ENCODE measurements at places on chromosomes 11 and 22. TPM values are rescaled to one million over a fixed set of nuclear protein-coding genes. Genes with fewer than 3 reads are reported as not detected.

Gene TMEM25
- 23.1 TPM for total RNA-seq

Gene NPTXR
- total RNA-seq, result 5.6 TPM

Gene MCHR1
- total RNA-seq, result not detected

Gene BSCL2
- total RNA-seq, result 48.7 TPM

Gene TRIM6
- not detected for total RNA-seq

Gene KRTAP5-9
- not detected for total RNA-seq

- peak; percentile 67 for DNase-seq
These were observed 8.3 kb upstream of the HTR3B start for GRCh38 chr11:113896156-113896879.

- no peak for DNase-seq
These were observed 36.0 kb downstream of the CD6 start for GRCh38 chr11:61007383-61007955.

DNA sequence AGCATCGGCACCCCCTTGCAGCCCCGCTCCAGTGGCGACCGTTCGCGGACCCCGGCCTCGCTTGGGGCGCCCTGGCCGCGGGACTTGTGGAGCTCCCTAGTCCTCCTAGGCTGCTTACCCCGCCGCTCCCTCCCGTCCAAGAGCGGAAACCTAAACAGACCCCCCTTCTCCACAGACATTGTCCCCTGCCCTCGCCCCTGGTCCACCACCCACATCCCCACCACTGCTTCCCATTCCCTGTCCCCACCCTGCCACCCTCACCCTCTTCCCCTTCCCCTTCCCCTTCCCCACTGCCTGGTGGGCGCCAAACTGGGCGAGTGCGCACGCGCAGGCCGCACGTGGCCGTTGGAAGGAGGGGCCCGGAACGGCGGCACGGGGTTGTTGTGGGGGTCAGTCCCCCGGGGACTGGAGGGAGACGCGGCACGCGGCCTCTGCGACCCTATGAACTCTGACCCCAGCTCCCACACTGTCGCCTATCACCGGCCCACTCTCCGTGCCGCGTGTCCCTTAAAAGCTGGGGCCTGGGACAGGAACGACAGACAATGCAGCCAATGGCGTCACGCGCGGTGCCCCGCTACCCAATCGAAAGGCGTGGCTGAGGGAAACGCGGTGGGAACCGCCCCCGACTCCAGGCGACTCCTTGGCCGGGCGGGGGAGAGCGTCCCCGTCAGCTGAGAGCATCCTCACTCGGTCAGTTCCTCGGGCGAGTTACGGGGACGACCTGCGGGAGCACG lies at the start of gene SNX32:
Gene SNX32 (plus strand): TSS at position 667 of the 734 bp plus-strand sequence. CDS start 103 bp downstream, outside the sequence.
- peak; percentile 96 for DNase-seq

GRCh38 chr11:83659466-83659865 lies 373.3 kb upstream of the CCDC90B start:
- no peak for DNase-seq

DNA sequence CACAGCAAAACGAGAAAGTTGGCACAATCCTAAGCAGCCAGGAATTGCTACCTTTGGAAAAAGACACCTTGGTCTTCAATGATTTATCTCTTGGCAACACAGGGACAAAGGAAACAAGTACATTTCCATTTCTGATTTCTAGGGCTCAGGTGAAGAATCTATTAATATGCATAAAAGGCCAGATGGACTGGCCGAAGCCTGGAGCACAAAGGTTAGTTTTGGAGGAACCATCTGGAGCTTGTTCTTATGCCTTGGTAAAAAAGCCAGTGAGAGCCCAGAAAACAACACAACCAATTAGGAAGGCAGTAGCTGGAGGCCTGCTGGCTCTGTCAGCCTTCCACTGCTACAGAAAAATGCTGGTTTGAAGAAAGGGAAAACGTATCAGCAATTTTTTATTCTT lies 713.5 kb upstream of the API5 start:
- DNase-seq, result peak; percentile 99

All from G401 (cell line).